ENCODE measurements at places on chromosomes 5 and 9. TPM values are rescaled to one million over a fixed set of nuclear protein-coding genes. Genes with fewer than 3 reads are reported as not detected.

DNA sequence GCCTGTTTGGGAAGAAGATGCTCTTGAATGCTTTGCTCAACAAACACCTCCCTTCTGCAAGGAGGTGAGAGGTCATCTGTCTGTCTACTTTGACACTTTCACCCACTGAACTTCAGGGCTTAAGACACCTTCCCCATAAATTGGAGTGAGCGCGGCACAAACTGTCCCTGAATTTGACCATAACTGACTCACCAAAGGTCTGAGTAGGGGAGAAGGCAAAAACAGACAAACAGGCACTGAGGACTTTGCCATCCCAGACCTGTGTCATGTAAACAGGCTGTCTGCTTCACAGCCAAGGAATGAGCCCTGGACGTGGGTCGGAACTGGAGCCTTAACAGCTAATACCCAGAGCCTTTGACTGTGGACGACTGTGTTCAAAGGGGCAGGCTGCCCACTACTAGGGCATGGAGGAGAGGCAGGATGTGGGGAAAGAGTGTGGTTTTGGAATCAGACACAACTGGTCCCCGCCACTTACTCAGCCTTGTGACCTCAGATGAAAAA is 320.9 kb upstream of the KLF4 start:
- no peak for DNase-seq

DNA sequence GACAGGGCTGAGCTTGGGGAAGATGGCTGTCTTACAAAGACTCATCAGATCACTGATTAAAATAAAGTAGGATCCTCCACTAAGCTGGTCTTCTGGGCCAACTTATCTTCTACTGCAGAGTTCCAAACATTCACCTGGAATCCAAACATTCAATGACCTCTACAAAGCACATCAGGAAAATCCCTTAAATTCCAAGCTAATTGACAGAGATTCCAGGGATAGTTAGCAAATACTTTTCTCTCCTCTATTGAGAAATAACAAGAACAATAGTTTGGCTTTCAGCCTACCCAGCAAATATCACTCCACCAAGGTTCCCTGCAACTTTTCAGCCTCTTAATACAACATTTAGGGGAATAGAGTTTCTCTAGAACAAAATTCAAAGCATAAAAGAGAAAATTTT is 140.6 kb upstream of the LIFR start:
- no peak for DNase-seq

DNA sequence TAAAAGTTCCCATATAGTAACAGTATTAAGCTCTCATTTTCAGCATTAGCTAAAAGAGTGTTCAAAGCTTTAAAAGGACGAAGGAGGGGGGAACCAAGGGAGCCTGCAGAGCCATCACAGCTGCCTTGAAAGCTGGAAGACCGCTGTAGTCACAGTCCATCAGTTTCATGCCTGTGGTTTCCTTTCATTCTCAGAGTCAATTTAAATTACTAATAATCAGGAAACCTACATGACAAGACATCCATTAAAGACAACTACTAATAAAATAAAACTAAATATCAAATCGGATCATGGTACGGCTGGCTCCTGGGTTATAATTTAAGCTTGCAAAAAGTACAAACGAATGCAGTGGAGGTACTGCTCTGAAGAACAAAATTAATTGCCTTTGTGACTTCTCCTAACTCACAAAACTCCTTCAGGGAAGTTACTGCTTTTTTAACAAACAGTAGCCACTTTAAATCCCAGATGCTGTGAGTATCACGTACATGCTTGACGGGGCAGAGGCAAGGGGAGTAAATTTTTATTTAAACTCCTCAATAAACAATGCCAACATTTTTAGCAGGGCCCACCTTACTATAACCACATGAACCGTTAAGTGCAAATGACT is 213.5 kb downstream of the DENND1A start:
- no peak for DNase-seq

DNA sequence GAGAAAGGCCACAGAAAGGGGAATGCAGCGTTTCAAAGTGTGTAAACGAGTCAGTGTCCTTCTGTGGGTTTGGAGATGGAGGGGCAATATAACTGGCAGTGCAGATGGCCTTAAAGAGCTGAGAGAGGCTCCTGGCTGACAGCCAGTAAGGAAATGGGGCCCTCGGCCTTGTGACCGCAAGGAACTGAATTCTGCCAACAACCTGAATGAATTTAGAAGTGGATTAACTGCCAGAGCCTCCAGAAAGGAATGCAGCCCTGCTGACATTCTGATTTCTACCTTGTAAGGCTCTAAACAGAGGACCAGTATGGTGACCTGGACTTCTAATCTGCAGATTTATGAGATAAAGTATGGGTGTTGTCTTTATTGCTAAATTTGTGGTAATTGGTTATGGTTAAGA is 17.5 kb upstream of the NREP start:
- DNase-seq = peak; percentile 78

GRCh38 chr5:180467028-180467975 is 26.9 kb upstream of the CNOT6 start:
- DNase-seq = peak; percentile 84

DNA sequence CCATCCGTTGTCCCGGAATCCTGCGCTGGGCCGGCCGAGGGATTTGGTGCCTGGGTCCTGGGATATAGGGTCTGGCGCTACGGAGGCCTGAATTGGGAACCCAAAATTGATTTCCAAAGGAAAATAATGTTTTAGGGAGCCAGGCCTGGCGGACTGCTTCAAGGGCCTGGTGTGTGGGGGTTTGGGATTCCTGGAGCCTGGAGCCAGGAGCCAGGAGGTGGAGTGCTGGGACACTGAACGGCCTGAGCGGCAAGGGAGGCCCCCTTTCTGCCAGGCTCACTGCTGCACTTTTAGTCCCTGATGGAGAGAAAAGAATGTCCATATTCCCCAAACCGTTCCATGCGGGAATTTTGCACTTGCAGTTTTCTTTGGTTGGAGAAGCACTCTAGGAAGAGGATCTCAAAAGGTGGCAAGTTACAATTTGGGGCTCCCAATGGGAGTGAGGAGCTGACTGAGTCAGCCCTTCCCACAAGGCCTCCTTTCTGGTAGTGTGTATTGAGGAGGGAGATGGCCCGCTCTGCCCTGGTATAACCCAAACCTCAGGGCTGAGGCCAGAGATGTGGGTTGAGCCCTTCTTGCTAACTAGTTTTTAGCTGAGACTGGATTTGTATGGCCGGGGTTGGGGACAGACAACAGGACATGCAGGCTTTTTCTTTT is 2.2 kb downstream of the LMX1B start:
- DNase-seq = no peak

- no peak for DNase-seq
These were observed 105.0 kb upstream of the WWC1 start for GRCh38 chr5:168186289-168187074.

- DNase-seq = no peak
These were observed 333.8 kb downstream of the DMRT2 start for GRCh38 chr9:1383899-1384455.

DNA sequence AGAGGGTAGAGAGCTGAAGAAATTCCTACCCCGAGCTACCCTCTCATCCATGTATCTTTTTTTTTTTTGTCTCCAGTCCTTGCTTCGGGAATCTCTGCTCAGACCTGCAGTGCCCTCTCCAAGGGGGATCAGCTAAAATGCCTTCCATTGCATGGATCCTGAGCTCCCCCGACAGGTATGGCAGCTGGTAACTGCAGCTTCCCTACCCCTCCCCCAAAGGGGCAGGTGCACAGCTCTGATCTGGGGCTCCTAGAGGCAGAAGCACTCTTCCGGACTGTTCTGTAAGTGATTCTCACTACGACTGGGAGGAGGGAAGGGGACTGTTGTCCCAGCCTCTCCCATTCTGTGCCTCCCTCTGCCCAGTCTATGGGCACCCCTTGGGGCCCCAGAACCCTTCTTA is 169.6 kb downstream of the MELK start:
- no peak for DNase-seq

DNA sequence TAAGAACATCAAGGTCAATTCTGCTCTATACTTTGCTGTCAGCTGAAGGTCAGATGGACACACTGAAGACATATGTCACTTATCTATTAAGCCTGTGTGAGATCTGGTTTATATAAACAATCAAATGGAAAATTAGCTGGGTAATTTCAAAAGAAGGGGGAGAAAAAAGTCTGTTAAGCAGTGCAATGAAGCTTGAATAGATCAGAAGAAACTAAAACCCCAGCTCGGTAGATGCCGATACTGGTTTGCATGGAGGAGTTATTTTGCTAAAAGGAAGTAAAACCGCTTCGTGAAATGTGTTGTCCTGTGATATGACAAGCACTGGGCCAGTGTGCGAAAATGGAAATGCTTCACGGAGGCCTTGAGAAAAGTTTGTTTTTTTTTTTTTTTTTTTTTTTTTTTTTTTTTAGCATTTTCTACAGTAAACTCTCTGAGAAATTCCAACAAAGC is 148.8 kb downstream of the MEF2C start:
- no peak for DNase-seq

DNA sequence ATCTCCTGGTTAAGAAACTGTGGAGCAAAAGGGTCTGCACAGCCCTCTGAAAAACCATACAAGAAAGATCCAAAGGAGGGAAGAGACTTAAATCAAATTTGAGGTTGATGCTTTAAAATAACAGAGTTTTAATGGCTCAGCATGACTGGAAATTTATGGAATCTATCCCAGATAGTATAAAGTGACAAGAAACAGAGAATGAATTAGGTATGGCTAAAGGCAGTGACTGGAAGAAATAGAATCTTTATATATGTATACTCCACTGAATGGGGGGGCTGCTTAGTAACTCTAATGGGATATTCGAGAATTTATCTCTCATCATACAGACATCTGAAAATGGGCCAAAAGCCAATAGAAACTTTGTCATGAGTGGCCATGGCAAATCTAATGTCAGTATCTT is 17.6 kb upstream of the MOCS2 start:
- no peak for DNase-seq

DNA sequence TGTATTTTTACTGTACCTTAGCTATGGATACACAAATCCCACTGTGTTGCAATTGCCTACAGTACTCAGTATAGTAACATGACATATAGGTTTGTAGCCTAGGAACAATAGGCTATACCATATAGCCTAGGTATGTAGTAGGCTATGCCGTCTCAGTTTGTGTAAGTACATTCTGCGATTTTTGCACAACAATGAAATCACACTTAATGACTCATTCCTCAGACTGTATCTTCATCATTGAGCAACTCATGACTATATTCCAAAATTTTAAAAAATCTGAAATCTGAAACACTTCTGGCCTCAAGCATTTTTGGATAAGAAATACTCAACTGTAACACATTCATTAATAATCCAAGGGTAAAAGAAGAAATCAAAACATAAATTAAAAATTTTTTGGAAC is 666.8 kb upstream of the GRAMD2B start:
- DNase-seq = no peak

Gene PCDHA12
- total RNA-seq = not detected

Gene TMEM8B
- total RNA-seq = 6.4 TPM

Gene SLC36A3
- total RNA-seq = not detected

Gene RNF183
- 0.92 TPM for total RNA-seq

Gene FOXD4
- not detected for total RNA-seq

Gene BTNL3
- not detected for total RNA-seq

Gene SARDH
- total RNA-seq = 11.3 TPM

Gene ARID3C
- total RNA-seq = not detected
